ENCODE measurements at places on chromosomes 12 and 14.

- DNase-seq, result no peak
Observed at GRCh38 chr12:93273834-93274564, 103.7 kb upstream of the NUDT4 start.

DNA sequence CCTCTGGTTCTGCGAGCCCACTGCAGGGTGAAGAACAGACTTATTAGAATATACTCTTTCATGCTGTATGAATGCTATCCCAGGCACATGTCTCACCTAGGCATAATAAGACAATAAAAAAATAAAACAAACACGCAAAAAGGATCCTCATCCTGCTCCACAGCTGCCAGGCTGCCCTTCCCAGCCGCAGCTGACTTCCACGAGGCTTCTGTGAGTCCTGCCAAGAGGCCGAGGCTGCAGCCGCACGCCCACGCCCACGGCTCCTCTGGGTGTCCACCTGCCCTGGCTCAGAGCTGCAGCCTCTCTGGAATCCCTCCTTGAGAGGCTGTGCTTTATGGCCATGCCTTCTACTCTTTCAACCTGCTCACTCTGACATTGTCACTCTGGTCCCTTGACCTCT is 6.9 kb downstream of the SMIM41 start:
- DNase-seq, result no peak

GRCh38 chr14:26216786-26217185 is 381.0 kb downstream of the NOVA1 start:
- no peak for DNase-seq

DNA sequence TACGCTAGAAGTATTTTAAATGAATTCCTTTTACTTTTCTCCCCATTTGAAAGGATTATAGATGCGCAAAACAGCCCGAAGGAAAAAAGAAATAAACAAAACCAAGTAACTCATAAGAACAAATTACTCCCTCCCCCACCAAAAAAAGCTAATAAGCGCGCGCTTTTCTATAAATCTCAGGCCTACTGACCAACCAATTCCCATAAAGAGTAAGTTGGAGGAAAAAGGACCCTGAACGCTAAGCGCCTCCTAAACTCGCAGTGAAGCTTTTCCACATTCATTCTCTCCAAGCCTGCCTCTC is 588 bp downstream of the MBIP start:
- DNase-seq, result no peak

- DNase-seq, result peak; percentile 12
Observed at GRCh38 chr12:29350080-29350479, 30.9 kb downstream of the ERGIC2 start.

- no peak for DNase-seq
Observed at GRCh38 chr12:107749083-107749482, 11.9 kb downstream of the PRDM4 start.

DNA sequence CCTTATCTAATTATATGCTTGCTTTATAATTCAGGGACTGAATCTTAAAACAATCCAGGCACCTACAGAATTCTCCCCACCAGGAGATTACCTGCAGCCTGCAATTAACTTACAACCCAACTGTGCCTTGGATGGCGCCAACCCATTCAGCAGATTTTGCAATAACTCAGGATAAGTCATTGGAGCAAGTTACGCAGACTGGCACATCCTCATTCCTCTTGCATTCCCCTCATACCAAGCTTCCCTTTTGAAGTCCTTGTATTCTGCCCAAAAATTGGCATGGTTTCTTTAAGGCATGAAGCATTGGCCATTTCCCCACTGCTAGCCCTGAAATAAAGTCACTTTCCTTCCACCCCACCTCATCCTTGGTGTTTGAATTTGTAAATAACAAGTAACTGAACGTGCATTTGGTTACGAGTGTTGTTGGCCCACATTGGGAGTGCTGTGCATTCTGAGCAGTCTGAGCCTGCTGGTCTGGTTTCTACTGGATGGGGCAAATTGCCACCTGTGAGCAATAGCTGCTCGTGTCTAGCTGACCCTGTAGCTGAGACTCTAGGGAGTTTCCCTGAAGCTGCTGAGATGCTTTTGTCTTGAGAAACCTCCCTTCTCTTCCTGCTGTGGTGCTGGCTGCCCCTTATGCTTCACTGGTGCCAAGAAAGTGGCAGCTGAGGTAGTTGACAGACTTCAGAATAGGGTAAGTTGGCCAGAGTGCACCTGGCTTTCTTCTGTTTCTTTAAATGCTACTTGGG is 99.2 kb upstream of the SCAF11 start:
- DNase-seq, result no peak

GRCh38 chr14:54691525-54692283 is 124.8 kb downstream of the SAMD4A start:
- peak; percentile 49 for DNase-seq

DNA sequence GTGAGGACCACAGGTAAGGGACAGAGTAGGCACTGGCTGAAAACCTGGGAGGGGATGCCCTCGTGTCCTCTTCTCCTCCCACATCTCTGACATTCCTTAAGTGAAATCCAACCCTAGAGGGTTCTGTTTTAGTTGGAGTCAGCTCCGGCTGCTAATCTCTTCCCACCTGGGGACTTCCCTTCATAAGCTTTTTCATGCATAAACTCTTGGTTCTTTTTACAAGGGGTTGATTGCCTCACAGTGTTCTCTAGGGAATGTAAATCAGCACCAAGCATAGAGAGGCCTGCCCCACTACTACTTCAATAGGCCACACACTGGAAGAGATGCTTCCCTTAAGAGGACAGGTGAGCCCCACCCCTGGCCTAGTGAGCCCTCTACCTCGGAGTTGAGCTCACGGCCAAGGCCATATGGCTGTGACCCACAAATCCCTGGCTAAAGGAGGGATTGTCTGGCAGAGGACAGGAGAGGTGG is 3.2 kb upstream of the SYNDIG1L start:
- DNase-seq, result no peak

DNA sequence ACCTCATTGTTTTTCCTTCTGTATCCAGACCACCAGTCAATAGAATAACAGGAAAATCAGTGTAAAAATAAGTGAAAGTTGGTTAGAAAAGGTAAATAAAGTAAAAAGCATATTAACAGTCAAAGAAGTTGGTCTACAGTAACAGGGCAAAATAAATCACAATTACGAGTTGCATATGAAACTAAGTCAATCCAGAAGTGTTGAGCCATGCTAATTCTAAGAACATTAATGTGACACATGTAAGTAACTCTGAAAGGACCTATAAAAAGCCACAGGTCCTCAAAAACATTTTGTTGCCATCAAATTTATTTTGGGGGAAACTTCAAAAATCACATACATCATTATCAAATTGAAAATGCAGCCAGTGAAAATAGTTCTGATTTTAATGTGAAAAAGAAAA is 56.4 kb downstream of the LRP6 start:
- no peak for DNase-seq

GRCh38 chr12:13851828-13852227 is 129.6 kb downstream of the GRIN2B start:
- no peak for DNase-seq

- peak; percentile 94 for DNase-seq
Observed at GRCh38 chr14:35826218-35826951, at the start of gene BRMS1L. Gene BRMS1L (plus strand): TSS chr14:35826338. CDS start chr14:35826517, 179 bp downstream.

- no peak for DNase-seq
Observed at GRCh38 chr12:9869307-9870161, at the start of gene CLEC2B. Gene CLEC2B (minus strand): TSS chr12:9869354.

- no peak for DNase-seq
Observed at GRCh38 chr14:36556811-36557433, 25.5 kb downstream of the NKX2-8 start.

DNA sequence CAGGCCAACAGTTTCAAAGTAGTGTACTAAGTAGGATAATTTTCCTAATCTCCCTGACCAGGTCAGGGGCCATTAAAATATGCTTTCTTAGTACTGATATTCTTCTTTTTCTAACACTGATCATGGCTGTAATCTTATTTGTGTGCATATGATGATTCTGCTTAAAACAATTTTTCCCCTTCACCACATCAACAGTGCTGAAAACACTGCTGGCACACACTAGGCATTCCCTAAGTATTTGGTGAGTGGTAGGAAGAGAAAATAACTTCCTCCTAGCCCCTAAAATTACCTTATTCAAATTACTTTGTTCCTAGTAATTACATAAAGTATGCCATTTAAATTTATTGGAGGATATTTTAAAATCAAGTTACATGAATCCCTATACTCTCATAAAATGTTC is 49.9 kb upstream of the BBS10 start:
- DNase-seq, result no peak

- no peak for DNase-seq
Observed at GRCh38 chr14:21536418-21537089, 10.4 kb upstream of the SALL2 start.

GRCh38 chr14:21534576-21534975 is 8.4 kb upstream of the SALL2 start:
- no peak for DNase-seq

Data from right renal cortex interstitium (tissue), 3 donors.